ENCODE measurements at places on chromosomes 4 and X.

DNA sequence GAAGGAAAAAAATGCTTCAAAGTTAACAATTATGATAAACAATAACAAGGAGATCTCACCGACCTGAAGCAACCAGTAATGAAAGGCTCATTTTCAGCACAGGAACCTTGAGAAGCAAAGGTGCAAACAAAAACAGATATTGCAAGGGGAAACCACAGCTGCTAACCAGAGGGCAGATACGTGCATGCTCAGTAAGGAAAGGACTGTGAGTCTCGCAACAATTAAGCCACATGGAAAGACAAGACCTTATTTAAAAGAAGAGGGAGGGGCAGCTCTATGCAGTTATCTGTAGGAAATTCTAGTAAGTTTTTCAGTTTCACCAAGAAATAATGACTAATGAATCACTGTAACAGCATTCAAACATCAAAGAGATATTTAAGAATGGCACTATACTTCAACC, 19.3 kb downstream of the LRCH2 start:
- DNase-seq = no peak

DNA sequence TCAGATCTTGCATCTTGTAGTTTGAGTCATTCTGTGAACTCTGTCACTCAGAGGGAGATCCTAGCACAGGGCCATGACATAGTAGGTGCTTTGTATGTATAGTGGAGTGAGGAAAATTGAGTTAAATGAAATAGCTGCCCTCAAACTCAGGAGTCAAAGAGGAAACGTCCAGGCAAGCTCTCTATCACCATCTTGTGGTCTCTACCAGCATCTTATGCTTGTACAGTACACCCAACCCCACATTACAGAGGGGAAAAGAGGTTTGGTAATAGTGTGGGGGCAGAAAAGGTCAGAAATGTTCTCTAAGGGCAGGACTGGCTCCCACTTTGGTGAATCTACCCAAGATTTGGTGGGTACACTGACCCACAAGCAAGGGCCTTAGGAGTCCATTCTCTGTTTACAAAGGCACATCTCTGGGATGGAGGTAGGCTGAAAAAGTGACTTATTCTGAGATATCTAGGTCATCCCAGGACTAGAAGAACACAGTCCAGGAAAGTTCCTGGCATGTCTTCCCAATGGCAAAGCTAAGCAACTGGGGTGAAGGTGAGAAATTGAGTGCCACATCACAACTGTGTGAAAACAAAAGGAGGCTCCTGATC, 131.8 kb downstream of the OR13H1 start:
- peak; percentile 19 for DNase-seq

DNA sequence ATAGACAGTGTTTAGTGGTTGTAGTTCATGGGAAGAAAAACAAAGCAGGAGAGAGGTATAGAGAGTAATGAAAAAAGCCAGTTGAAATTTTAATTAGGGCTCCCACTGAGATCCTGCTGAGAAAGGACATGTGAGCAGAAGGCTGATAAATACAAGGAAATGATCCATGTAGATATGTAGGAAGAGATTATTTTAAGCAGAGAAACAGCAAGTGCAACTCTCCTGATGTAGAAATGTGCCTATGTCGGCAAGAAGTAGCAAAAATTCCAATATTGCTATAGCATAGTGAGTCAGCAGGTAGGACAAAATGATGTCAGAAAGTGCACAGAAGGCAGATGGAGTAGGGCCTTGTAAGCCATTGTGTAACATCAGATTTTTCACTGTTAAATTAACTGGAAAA, 1027.3 kb downstream of the PCDH18 start:
- no peak for DNase-seq

- DNase-seq = peak; percentile 12
These were observed 69.5 kb downstream of the APBB2 start for GRCh38 chr4:41144812-41145211.

- no peak for DNase-seq
These were observed 21.9 kb downstream of the CCKAR start for GRCh38 chr4:26468283-26468949.
